Ureter (tissue), 1 donor: ENCODE measurements at places on chromosomes 13 and 19. TPM values are rescaled to one million over a fixed set of nuclear protein-coding genes. Genes with fewer than 3 reads are reported as not detected.

- DNase-seq, result no peak
Observed at GRCh38 chr19:23071147-23071511, 45.7 kb upstream of the ZNF730 start.

FLT3LG gene
- 12.7 TPM for total RNA-seq

DNA sequence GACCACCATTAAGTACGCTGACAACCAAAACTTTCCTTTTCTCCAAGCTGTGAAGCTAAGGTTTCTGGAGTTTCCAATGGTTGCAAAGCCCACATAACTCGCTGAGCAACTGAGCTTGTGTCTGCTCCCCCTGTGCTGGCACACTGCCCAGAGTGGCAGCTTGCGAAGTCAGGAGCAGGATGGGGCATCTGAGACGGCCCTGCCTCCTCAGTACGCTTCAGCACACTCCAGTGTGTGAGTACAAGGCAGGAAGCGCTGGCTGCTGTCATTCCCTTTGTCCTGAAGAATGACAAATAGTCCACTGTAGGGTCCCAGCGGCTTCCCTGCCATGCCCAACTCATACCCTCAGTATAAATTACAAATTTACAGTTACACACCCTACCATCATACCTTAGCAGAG lies 51.5 kb downstream of the SKA3 start:
- no peak for DNase-seq

DNA sequence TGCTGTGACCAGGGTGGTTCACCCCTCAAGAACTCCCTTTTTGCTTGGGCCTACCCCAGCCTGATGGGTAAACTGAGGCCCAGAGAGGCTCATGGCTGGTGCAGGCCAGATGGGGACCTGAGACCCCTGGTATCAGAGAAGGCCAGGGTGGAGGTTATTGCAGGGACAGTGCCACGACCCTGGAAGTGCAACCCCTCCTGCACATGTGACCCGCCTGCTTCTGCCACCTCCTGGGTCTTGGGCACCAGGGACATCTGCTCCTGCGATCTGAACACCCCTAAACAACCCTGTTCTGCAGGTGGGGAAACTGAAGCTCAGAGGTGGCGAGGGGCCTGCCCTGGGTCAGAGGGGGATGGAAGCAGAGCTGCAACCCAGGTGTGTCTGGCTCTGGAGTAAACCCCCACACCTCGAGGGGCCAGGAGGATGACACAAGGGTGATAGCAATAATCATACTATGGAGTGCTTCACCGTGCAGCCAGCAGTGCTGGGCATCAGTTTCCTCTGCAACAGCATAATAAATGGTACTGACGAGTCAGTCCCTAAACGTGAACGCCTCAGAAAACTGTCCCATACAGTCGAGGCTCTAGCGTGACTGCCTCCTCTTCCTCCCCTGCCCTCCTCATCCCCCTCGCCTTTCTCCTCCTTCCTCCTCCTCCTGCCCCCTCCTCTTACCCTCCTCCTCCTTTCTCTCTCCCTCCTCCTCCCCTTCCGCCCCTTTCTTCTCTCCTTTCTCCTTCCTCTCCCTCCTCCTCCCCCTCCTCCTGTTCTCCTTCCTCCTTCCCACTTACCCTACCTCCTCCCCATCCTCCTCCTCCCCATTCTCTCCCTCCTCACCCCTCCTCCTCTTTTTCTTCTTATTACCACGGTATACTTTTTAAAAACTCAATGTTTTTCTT lies 4.3 kb downstream of the YJEFN3 start:
- DNase-seq, result no peak

TMEM150B gene
- 1.9 TPM for total RNA-seq

DNA sequence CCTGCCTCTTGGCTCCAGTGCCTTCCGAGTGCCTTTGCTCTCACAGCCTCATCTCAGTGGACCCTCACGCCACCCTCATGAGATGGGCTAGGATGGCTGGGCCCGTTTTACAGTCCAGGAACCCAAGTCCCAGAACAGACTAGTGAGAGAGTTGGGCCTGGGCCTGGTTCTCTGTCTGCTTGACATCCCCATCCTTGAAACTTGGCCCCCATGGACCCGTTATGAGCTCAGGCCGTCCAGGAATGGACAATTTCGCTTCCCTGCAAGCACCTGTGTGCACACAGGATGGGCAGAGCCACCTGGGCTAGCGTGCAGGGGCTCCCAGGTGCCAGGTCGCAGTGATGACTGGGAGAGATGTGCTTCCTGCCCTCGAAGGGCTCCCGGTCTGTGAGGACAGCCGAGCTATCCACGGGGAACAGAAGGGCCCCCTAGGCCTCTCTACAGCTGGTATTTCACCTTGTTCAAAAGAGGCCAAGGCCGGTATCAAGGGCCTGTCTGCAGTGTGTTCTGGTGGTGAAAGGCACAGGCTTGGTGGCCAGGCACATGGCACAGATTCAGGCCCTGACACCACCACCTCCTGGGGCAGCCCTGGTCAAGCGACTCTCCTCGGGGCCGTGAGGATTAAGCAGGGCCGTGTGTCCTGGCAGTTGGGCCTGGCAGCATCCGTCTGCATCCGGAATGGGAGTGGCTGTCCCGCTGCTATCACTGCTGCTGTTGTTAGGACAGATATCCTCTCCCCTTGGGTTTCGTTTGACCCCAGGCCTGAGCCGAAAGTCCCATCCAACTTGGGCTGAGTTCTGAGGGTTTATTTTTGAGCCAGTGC lies 38.9 kb downstream of the CAPN12 start:
- no peak for DNase-seq

GJB2 gene
- total RNA-seq, result 4.9 TPM

GRCh38 chr13:48155848-48156247 lies 60.9 kb upstream of the MED4 start:
- no peak for DNase-seq

DNA sequence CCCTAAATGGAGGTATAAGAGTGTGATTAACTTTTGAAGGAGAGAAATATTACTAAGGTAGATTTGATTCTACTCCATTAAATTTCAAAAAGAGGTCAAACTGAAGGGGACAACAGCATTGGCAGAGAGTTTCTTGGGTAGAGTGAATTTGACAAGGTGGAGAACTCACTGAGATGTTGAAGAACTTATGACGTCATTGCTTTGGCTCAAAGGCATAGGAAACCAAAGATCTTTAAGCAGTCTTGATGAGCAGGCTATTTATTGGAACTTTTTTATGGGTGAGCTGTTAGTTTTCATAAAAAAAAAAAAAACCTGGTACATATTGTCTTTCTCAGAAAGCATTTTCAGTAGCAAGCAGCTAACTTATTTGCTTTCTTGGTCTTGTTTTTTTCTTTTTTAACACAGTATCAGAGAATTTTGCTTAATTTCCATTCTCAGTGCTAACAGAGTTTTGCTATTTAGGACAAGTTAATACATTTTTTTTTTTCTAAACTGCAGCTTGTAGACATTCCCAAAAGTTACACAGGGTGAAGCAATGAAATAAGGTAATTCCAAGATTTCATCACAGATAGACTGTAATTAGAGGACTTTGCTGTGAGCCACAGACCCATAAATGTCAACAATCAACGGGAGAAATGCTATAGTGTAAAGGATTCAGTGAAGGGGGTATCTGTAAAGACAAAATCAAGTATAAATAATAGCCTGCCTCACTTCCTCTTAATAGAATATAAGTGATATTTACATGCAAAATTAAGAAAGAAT lies 412.2 kb upstream of the KLHL1 start:
- DNase-seq, result no peak

PINLYP gene
- 11.8 TPM for total RNA-seq

DNA sequence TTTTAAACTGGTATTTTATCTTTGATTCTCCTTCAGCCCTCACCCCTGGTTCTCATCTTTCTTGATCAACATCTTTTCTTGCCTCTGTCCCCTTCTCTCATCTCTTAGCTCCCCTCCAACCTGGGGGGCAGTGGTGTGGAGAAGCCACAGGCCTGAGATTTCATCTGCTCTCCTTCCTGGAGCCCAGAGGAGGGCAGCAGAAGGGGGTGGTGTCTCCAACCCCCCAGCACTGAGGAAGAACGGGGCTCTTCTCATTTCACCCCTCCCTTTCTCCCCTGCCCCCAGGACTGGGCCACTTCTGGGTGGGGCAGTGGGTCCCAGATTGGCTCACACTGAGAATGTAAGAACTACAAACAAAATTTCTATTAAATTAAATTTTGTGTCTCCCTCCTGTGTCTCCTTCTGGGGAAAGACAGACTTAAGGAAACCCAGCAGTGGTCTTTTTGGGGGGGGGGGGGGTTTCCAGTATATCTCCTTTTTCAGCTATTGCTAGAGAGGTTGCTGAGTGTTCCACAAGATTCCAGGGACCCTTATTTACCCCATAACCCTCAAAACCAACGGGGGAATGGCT lies 1.5 kb upstream of the RAD23A start:
- no peak for DNase-seq

DNA sequence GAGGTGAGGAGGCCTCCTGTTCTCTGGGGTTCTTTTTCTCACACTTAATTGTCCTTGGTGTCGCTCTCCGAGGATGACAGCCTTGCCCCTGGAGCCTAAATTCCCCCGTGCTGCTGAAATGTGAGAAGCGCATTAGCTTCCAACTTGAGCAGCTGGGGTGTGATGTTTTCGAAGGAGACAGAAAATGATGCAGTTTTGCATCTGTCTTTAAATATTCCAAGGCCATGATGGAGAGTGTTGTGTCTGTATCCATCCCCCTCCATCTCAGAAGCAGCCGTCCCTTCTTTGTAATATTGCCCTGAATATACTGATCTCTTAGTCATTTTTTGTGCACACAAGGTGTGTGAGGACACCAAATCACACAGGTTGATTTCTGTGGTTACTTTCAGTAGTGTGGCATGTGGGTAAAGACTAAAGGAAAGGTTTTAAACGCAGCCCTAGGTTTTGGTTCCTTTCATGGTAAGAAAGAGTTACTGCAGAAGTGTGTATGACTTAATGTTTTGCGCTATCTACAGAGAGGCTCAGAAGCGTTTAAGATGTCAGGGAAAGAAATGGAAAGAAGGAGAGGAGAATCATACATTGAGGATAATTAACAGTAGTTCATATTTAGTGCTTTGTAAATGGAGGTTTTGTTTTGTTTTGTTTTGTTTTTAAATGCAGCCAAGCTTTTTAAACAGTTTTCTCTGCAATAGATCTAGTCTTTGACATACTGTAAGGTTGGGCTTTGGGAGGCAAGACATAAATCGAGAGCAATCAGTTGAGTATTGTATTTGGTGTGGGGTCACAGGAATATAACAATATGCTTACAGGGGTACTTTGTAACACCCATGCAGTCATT lies 1.6 kb downstream of the NBEA start:
- no peak for DNase-seq

- DNase-seq, result no peak
Observed at GRCh38 chr13:113788413-113789135, 29.5 kb downstream of the TMEM255B start.

DNA sequence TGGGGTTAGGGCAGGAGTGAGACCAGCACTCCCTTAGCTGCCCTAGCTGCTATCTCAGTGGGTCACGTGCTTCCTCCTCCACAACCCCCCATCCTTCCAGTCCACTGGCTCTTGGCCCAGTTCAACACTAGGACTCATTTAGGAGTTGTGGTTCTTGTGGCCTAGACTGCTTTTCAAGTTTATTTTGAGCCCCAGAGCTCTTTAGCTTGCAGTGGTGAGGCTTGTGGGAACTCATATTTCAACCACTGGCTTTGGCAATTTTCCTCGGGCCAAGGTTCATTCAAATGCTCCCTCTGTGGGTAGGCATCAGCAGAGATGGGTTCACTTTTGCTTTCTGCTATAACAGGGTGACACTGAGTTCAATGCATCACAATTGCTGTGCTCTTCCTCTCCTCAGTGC lies 436.2 kb upstream of the SLITRK5 start:
- no peak for DNase-seq

- no peak for DNase-seq
Observed at GRCh38 chr13:114090476-114090875, 41.9 kb downstream of the RASA3 start.
